CD4-positive, CD25-positive, alpha-beta regulatory T cell (primary cell): ENCODE measurements at places on chromosomes 7 and 10.

DNA sequence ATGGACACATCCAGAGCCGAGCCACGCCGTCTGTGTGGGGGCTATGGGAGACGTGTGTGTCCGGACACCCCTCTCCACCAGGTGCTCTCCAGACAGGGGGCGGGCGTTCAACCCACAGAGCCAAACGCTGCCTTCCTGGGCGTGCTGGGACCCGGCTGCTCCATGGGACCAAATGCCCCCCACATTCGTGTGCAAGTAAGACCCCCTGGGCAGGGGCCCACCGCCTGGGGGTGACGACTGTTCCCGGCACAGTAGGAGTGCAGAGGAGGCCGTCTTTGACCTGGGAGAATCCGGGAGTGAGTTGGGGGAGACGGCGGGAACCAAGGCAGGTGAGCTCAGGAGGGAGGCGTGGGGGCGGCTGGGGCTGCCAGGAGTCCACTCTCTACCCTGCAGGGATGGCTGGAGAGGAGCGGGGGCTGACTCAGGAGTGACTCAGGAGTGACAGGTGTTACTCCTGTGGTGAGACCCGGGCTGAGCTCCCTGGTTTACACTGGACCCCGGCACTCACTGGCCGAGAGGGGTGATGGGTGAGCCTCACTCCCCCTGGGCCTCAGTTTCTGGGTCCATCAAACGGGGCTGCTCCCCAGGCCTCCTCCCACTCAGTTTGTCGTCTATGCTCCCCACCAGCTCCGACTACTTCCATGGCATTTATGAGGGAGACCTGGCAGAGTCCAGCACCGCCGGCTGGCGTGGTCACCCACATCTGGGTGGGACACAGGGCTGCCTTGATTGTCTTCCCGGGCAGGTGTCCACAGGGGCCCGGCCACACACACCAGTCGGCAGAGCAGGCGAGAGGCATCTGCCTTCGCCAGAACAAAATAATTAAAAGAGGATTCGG, 95.0 kb downstream of the MICALL2 start:
- DNase-seq = no peak

GRCh38 chr7:87144173-87144657, 8.0 kb upstream of the DMTF1 start:
- peak; percentile 26 for DNase-seq

- DNase-seq = no peak
These were observed 144.4 kb downstream of the TES start for GRCh38 chr7:116354546-116355423.

GRCh38 chr7:22394739-22395138, 37.8 kb upstream of the RAPGEF5 start:
- DNase-seq = no peak

DNA sequence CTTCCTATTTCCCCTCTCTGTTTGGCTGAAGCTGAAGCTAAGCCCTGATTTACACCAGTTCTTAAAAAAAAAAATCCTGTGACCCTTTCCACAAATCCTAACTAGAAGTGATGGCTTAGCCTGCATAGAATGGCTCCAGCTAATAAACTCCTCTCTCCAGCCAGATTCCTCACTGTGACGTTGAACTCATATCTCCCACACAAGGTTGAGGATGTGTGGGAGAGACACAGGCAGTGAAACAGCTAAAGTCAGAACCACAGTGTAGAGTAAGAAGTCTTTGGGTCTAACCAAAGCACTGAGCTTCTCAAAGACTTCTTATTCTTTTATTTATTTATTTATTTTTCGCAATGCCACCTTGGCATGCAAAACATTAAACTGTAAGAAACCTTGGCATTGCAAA, 268.3 kb downstream of the SNX13 start:
- no peak for DNase-seq
